T-helper 17 cell (primary cell): ENCODE measurements at places on chromosomes 16 and 17. TPM values are rescaled to one million over a fixed set of nuclear protein-coding genes. Genes with fewer than 3 reads are reported as not detected.

Gene HYDIN
- not detected for total RNA-seq

GRCh38 chr16:64629622-64630021 is 492.2 kb downstream of the CDH11 start:
- DNase-seq, result no peak

Gene GP1BA
- total RNA-seq, result 22.9 TPM

Gene CES3
- total RNA-seq, result 1.3 TPM

Gene AOC3
- total RNA-seq, result 1.0 TPM

- no peak for DNase-seq
These were observed 108.5 kb upstream of the RCVRN start for GRCh38 chr17:10013365-10014112.

Gene PHOSPHO1
- not detected for total RNA-seq

GRCh38 chr17:2700491-2701141 is 10.9 kb downstream of the CLUH start:
- DNase-seq, result no peak

- no peak for DNase-seq
These were observed 587.7 kb upstream of the HSBP1 start for GRCh38 chr16:83220066-83220465.

- DNase-seq, result no peak
These were observed 49.2 kb downstream of the PDPK1 start for GRCh38 chr16:2586901-2587480.

DNA sequence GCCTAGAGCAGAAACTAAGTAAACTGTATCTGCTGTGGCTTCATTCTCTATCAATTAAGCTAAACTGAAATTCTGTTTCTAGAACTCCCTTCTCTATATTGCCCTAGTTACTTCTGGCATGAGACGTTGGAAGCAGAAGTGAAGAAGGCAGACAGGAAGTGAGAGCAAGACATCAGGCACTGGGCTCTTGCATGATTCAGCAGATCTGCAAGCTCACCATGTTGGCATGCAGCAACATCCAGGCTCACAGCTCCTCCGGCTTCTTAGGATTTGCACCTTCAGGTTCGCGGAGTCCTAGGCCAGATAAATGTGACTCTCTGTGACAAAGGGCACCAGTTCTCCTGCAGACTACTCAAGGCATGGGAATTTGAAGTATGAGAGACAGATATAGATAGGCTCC is 148.3 kb downstream of the CDH8 start:
- no peak for DNase-seq

Gene CCL13
- total RNA-seq, result not detected

Gene KRTAP4-3
- not detected for total RNA-seq

DNA sequence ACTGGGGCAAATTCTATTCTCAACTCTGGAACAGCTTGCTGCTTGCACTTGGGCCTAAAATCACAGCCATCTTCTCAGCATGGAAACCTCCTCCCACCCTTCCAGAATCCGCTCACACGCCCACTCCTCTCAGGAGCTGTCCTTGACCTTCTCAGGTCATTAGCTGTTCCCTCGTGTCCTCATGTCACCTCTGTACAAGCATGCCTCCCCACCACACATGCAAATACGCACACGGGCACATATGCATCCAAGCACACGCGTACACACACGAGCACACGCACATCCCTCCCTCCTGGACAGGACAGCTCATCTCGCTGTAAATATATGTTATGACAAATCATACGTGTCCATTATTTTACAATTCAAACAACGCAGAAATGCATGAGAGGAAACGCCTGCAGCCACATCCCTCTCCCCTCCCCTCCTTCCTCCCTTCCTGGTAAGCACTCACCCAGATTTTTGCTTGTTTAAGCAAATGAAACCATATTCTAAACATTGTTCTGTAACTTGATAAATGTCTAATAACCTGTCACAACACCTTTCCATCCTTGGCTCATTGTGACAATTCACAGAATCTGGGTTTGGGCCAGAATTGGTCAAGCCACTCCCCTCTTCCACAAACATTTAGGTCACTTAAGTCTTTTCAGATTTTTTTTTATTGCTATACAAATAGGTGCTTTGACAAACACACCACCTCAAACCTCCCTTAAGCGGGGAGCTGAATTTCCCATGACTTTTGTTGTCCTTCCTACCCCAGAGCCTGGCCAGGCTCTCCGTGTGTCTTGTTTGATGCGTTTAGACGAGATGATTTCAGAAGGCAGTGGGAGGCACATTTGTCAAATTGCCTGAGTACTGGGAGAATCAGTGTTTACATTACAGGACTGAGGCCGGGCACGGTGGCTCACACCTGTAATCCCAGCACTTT is 41.7 kb downstream of the DNAH17 start:
- DNase-seq, result no peak

Gene HOXB5
- total RNA-seq, result not detected

Gene NME4
- 39.8 TPM for total RNA-seq

DNA sequence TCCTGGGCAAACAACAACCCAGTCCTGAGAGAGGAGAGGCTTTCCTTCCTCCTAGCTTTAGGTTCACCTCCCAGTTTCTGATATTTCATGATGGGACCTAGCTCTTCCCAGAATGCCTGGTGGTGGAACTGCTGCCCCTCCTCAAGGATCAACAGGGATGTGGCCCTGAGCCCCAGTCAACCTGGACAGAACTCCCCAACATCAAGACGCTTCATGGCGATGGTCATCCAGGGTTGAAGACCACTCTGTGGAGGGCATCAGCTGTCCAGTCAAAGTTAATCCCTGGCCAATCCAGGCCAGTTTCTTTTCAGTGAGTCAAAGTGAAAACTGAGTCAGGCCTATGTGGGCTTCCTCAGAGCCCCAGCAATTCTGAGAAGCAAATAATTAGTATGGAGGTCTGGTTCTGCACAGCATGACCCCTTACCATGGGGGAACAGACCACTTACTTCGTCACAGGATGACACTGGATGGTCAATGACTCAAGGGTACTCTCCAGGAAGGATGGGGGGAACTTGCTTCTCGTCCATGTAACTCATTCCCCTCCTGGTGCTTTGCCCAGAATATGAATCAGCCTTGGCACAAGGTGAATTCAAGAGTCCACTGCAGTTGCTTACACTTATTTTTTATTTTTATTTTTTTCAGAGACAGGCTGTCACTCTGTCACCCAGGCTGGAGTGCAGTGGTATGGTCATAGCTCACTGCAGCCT is 14.7 kb upstream of the XYLT2 start:
- no peak for DNase-seq

Gene TBC1D28
- not detected for total RNA-seq

DNA sequence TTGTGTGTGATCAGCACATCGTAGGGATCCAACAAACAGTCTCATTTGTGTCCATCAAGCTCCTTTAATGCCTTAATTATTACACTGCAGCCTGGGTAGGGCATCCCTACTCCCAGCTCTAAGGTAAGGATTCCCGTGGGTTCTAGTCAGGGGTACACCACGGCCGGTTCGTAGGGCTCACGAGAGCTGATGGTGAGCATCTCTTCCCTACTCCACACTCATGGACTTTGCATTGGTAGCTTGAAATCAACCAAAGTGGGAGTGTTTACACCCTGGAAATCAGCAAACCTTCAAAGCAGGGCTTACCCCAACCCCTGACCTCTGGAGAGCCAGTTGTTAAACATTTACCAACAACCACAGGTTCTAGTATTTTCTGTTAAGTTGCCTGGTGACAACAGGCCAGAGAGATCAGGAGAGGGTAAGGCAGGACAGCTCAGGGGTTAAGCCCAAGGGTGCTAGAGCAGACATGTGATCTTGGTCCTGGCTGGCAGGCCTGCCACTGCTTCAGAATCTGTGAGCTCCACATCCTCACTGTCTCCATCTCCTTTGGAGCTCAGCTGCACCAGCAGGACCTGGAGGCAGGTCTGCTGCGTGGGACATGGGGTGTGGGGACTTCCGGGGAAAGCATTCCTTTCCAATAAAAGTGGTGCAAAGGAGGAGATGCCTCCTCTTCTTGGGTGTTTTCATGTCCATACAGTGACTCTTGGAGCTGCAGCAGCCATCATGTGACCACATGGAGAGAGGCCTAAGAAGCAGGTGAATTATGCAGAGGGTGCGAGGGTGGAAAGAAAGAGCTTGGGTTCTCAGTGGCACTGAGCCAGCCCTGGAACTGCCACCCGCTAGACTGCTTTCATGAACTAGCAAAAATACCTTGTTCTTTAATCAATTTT is 36.1 kb upstream of the ZCCHC14 start:
- DNase-seq, result no peak

Gene CRHR1
- total RNA-seq, result not detected

Gene C1QL1
- not detected for total RNA-seq

DNA sequence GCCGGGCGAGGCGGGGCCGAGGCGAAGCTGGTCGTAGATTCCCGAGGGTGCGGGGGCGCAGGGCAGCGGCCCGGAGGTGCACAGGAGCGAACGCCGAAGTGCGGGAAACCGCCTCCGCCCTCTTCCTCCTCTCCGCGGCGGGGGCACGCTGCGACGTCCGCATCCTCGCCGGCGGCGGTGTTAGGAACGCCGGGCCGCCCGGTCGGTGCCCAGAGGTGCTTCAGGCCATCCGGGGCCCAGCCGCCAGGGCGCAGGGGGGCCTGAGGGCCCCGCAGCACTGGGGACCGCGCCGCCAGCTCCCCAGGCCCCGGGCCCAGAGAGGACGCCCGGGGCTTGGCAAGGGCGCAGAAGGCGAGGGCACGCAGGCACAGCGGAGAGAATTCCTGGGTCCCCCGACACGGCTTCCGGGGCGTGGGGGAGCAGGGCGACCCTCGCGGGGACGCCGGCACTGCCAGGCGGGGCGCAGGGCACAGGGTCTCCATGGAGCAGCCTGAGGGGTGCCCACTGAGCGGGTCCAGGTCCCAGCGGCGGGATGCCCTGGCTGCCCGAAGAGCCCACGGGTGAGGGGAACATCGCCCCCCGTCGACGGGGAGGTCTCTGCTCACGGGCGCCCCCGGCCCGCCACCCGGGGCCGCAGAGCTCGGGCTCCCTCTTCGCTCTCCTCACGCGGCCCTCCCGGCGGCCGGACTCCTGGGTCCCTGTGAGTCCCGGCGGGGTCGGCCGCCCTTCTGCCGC is 576 bp downstream of the EPOP start:
- no peak for DNase-seq

Gene TM4SF5
- not detected for total RNA-seq

Gene LLGL2
- total RNA-seq, result 39.3 TPM

DNA sequence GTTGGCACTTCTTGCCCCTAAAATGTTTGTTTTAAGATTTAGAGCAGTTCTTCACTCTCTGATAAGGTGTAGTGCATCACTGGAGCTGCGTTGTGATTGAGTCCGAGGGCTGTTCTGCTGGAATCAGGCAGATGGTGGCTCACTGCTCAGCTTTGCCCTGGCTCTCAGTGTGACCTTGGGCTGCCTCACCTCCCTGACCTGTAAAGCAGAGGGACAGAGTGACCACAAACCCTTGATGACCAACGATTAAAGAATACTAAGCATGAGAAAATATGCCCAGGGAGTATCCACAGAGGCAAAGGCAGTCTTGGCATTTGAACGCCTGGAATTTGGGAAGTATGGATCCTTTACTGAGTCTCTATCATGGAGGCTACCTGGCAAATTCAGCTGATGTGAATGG is 18.1 kb downstream of the CMIP start:
- no peak for DNase-seq

- DNase-seq, result no peak
These were observed 26.2 kb downstream of the TBX2 start for GRCh38 chr17:61425682-61426481.

Gene CCL16
- total RNA-seq, result not detected

GRCh38 chr17:39195568-39196160 is 1.8 kb downstream of the CACNB1 start:
- DNase-seq, result no peak

DNA sequence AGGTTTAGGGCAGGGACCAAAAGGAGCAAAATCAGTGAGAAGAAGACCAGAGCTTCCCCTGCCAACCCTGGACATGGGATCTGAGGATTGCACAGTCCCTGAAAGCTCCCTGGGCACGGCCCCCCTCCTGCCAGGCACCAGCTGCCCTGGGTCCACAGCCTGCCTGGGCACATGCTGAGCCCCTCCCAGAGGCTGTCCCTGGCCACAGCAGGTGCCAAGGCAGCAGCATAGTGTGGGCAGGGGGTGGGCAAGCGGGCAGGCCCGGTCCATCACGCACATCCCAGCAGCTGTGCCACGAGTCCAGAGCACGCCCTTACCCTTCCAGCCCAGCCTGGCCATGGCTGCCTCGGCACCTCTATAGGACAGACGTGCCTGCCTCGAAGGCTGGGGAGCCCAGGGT is 12.7 kb downstream of the SCN4A start:
- no peak for DNase-seq

DNA sequence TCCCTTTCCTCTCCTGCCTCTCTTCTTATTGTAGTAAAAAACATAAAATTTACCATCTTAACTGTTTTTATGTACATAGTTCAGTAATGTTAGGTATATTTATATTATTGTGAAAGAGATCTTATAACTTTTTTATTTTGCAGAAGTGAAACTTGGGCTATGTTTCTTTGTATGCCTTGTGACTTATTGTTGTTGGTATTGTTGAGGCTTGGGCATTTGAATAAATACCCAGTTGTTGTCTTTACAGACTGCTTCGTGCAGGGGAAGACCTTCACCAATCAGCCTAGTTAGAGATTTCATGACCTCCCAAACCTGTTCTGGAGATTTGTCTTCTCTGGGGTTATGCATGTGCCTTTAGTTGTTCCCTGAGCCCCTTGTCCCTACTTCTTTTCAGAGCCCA is 31.9 kb downstream of the REXO5 start:
- DNase-seq, result no peak

DNA sequence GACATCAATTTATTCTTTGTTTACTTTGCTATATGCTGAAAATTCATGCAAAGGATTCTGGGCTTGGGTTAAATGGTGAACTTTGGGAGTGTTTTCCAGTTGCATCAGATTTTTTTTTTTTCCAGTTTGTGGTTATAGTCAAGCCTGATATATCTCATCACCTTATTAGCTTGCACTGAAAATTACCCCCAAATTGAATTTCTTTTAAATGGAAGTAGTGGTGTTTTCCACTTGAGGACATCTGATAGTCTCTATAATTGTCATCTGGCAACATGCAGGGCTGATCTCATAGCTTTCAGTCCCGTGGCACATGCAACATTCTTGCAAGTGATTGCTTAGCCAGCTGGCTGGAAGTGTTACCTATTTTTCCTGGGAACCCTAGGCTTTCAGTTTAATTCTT is 4.7 kb upstream of the KRTAP3-1 start:
- no peak for DNase-seq

Gene TEDC2
- total RNA-seq, result 0.85 TPM

GRCh38 chr17:15432807-15433611 is 34.4 kb downstream of the CDRT4 start:
- no peak for DNase-seq

DNA sequence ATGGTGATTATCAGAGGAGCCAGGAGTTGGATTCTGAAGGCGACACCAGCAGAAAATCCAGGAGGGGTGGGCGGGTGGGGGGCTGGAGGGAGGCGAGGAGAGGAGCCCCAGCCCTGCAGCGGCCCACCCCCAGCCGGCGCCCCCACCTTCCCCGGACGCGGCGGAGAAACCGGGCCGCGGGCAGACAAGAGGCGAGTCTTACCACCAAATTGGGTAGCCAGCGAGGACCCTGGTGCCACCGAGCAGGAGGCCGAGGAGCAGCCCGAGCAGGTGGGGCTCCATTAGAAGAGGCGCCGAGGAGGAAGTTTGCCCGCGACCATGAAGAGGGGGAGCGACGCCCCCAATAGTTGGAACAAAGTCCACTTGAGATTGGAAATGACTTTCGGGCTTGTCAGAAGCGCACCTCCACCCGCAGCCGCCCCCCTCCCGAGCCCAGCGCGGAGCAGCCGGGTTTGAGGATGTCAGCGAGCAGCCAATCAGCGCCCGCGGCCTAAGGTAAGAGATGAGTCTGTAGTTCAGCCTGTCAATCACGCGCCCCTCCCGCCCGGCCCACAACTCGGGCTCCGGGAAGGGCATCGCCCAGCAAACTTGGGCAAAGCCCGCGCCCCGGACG is at the start of gene WNT3:
WNT3 (minus strand) TSS at position 377 of the 613 bp plus-strand sequence; CDS start at position 282, 95 bp downstream.
- peak; percentile 24 for DNase-seq
